Naive thymus-derived CD4-positive, alpha-beta T cell (primary cell): ENCODE measurements at places on chromosomes 6 and 20. TPM values are rescaled to one million over a fixed set of nuclear protein-coding genes. Genes with fewer than 3 reads are reported as not detected.

Gene RIOK1
- total RNA-seq: 26.4 TPM

- no peak for DNase-seq
These were observed 22.0 kb upstream of the SRC start for GRCh38 chr20:37323985-37324384.

DNA sequence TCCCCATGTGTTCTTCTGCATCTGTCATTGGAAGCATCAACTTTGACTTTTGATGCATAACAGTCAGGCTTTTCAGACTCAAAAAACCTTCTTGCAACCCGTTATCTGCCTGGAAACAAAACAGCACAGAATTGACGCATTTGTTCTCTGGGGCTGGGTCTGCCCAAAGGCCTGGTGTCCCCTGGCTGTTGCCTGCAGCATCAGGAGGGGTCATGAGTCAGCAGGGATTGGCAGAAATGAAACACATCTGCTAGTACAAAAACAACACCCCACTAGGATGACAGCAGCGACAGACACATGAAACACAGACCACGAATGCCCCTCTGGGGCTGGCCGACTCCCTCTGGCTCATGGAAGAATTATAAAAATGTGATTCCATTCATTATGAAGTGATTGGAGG, 157.6 kb upstream of the INSM1 start:
- no peak for DNase-seq

DNA sequence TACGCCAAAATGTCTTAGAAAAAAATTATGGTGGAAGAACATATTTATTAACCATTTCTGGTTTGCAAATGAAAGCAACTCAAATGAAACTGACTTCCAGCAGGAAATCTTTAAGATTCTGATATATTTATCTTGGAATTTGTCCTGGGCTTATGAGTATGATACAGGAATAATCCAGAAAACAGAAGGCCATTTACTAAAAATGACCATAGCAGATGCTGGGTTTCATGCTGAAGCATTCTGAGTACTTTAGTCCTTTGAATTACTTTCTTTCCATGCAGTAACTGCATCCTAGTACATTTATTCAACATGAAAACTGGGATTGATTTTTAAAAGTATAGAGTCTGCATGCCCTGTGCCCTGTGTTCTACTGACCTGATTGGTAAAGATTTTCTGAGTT, 172.4 kb downstream of the CLVS2 start:
- DNase-seq: no peak

- no peak for DNase-seq
These were observed 129.7 kb downstream of the FAXC start for GRCh38 chr6:99219788-99220187.
